ENCODE measurements at places on chromosomes 5 and 9.
A peak's percentile ranks its signal among the peaks of the same experiment; 100 is the strongest.

- peak; percentile 73 for DNase-seq
These were observed 16.9 kb downstream of the IL5 start for GRCh38 chr5:132526290-132526973.

- DNase-seq = no peak
These were observed 50.7 kb downstream of the CNTLN start for GRCh38 chr9:17185481-17186029.

DNA sequence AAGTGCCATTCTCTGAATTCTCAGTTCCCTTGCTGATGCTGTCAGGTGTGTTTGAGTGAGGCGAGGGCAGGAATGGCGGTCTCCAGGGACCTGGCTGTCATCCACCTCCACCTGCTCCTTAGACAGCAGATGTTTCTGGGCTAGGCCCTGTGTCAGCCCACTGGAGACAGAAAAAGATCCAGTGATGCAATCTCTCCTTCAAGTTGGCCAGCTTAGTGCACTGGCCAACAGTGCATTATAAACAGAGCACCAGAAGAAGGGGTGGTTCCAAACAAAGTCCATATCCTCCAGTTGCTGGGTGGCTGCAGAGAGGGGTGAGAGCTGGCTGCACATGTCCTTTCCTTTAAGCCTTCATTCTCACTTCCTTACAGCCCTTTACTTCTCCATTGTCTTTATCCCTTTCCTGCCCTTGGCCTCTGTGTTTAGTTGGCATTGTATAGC is 26.5 kb downstream of the NANS start:
- no peak for DNase-seq

DNA sequence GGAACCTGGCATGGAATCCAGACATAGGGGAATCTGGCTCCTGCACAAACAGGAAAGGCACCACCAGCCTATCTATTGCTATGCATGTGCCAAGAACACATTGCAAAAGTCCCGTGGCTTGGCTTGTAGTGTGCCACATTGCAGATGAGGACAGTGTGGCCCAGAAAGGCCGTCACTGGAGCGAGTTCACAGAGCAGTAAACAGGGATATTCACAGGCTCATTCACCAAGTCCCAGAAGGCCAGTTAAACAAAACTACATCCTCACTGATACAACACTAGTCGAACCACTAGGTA is 39.6 kb upstream of the TRIM32 start:
- no peak for DNase-seq

DNA sequence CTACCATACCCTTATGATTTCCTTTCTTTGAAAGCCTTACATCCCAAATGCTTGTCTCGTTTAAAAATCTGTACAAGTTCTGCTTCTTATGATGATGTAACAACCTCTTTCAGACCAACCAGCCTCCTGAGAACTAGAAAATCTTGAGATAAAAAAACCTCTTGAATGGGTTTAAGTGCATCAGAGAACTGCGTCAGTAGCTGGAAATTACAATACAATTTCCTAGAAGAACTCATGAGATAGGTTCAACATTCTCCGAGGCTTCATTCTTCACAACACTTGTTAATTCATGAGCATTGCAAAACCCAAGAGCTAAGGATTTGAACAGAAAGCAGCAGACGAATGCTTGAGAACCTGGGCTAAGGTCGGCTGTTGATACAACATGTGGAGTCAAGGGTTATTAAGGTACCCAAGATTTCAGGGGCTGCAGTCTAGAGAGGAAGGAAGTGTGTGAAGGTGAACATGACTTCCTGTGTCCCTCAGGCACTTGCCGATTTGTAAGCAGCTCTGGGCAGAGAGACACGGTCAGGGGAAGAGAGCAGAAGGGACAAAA is 286.0 kb downstream of the ICE1 start:
- no peak for DNase-seq

DNA sequence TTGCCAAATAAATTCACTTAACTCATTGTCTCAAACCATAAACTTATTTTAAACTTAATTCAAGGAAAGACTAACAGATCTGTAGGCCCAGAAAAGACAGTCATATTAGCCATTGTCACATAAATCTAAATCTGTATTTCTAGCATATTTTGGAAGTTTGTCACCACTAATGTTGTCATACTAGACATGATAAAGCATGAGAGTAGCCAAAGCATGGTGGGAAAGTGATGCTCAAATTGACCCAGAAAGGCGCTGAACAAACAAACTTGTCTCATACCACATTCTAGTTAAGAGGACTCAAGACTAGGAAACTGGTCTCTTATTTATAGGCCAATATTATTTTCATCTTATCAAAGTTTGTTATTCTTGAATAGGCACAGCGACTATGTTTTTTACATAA is 99.4 kb downstream of the VCAN start:
- DNase-seq = no peak

DNA sequence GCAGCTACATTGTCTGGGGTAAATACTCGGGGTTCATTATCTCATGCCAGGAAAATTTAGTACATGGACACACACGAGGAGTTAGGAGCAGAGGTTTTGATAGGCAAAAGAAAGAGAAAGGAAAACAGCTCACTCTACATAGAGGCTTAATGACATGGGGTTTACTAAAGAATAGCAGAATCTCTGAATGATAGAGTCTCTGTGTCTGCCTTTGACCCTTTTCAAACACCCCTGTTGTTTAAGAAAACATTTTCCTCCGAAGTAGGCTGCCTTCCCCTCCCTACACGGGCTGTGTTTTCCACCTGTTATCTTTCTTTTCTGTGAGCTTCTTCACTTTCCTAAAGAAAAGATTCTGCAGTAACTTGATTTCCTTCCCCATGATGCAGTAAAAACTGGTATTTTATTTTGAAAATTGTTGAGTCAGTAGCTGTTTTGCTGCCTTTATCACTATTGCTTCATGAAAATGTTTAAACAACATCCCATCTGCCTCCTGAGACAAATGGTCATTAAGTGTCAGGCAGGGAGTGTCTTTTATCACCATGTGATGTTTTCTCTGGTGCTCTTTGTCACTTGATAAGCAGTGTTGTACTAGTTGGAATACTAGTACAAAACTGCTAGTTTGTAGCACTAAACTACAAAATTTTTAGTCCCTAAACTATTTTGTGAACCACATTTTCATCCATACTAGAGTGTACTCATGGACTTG is 76.6 kb downstream of the PPIC start:
- DNase-seq = no peak

DNA sequence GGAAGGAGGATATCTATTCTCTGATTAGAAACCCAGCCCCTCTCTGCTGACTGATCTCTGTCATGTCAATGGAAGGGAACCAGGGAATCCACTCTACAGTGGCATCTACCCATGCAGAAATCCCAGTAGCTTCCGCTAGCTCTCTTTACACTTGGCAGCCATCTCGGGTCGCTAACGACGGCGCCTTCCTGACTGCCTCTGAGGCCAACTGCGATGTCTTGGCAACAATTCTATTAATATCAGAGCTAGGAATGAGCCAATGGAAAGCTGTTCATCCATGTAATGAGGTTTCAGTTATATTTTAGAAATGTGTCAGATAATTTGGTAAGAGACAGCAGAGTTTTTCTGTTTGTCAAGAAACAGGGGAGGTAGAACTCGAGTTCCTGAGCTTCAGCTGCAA is 67.6 kb upstream of the ATP10B start:
- no peak for DNase-seq

GRCh38 chr9:96483197-96483596 is 33.2 kb downstream of the HABP4 start:
- no peak for DNase-seq
